ENCODE measurements at places on chromosomes 5 and 9.

GRCh38 chr9:135345775-135346433, 133.7 kb upstream of the PPP1R26 start:
- DNase-seq, result no peak

GRCh38 chr9:2679011-2679410, 38.3 kb upstream of the KCNV2 start:
- no peak for DNase-seq

- no peak for DNase-seq
Measured at GRCh38 chr5:168097876-168098653, 193.4 kb upstream of the WWC1 start.

DNA sequence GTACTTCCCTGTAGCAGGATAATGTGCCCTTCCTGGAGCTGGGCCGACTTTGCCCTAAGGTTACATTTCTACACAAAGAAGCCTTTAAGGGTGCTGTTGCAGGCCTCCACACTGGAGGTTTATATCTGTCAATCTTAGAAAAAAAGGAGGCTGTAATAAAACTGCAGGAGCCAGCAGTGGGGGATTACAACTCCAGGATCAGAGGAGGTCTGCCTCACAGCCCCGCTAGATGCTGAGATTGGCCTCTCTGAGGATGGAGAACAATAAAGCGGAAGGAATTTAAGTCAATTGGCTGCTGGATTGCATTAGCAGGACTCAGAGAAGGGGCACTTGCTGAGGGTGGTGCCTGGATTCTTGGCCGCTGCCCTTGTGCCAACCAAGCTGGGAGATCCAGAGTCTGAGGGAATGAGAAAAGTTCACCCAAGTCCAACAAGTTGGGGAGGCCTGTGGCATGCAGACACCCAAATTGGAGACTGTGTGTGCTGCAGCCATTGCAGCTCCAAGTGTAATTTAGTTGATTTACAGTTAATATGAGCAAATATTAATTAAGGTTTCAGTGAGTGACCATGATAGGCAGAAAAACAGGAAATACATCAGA, 99.0 kb upstream of the SSBP2 start:
- DNase-seq, result no peak

DNA sequence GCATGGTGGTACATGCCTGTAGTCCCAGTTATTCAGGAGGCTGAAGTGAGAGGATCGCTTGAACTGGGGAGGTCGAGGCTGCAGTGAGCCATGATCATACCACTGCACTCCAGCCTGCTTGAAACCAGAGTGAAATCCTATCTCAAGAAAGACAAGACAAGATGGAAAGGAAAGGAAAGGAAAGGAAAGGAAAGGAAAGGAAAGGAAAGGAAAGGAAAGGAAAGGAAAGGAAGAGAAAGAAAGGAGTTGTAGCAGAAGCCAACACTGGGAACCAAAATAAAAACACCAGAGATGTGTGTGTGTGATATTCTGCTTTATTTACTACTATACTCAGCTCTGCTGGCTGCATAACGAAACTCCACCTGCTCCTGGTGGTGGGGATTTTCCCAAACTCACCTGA, 115.3 kb downstream of the DRD1 start:
- DNase-seq, result no peak

DNA sequence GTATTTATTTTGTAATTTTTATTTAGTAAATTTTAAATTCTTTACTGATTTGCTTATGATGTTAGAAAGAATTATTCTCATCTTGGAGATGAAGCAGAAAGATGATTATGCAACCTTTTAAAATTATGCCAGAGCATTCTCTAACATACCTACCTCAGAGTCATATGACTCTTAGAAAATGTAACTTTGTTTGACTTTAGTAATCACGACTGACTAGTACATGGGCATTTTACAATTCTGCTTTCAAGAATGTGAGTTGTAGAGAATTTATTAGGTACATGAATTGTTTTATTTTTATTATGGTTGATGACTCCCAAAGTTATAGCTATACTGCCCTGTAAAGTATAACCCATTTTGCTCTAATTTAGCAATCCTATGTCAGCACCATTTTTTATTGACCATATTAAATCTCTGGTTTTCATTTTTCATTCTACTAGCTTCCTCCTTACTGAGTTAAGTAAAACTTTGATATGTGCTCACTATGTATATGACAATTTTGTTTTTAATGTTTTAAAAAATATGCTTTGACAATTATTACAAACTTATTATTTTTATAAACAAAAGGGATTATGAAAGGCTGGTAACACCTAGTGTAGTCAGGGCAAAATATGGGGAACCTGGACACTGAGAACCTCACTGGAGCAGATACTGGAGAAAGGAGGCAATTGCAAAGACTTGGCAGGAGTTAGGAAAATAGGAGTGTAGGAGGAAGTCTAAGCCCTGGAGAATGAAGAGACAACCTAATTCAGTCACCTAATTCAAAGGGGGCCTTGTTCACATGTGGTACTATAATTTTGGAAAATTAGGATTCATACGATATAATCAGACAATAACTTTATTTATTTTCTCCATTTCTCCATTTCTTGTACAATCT, 249.7 kb upstream of the DAB2 start:
- no peak for DNase-seq

DNA sequence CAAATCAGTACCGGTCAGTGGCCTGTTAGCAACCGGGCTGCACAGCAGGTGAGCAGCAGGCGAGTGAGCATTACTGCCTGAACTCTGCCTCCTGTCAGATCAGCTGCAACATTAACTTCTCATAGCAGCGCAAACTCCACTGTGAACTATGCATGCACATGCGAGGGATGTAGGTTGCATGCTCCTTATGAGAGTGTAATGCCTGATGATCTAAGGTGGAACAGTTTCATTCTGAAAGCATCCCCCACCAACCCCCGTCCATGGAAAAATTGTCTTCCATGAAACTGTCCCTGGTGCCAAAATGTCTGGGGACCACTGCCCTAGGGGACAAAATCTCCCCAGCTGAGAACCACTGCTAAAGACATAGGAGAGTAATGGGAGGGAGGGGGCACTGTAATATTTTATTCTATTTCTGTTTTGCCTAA, 51.1 kb downstream of the P4HA2 start:
- no peak for DNase-seq

DNA sequence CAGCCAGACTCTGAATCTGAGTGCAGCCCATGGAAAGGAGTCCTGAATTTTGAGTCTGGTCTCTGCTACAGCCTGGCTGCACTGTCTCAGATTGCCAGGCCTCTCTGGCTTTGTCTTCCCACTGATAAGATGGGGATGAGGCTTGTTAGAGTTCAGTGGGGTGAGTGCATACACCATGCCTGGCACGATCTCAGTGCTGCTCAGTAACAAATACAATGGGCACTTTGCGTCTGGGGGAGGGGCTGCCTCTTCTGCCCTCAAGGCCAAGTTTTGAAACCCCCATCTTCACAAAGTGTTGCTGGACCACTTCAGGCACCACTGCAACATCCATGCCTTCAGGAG, 49.0 kb downstream of the PPARGC1B start:
- no peak for DNase-seq

DNA sequence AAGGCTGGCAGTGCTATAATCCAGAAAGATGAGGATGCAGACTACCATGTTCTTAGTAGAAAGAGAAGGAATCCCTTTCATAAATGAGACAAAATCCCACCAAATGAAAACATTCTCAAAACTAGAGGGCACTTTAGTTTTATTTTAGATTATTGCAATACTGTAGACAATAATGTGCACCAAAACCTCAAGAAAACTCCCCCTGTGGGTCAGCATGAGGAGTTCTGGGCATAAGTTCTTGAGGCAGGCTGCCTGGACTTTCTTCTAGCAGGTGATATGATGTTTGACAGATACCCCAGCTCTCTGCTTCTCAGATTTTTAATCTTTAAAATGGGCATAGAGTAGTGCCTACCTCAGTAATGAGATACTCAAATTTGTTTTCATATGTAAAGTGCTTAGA, 196.3 kb upstream of the CTNND2 start:
- no peak for DNase-seq

DNA sequence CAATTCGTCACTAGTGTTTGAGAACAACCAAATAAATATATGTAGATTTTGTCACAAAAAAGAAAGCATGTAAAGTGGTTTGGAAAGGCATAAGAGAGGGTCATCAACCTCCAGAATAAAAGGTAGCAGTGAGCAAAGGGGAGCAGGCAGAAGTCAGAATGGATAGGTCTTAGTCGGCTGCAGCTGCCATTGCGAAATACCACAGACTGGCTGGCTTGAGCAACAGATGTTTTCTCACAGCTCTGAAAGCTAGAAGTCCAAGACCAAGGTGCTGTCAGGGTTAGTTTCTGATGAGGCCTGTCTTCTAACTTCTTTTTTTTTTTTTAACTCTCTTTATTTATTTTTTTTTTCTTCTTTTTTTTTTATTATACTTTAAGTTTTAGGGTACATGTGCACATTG, 208.1 kb upstream of the PIK3R1 start:
- DNase-seq, result no peak

GRCh38 chr5:157540707-157541446, 34.7 kb downstream of the ADAM19 start:
- no peak for DNase-seq

DNA sequence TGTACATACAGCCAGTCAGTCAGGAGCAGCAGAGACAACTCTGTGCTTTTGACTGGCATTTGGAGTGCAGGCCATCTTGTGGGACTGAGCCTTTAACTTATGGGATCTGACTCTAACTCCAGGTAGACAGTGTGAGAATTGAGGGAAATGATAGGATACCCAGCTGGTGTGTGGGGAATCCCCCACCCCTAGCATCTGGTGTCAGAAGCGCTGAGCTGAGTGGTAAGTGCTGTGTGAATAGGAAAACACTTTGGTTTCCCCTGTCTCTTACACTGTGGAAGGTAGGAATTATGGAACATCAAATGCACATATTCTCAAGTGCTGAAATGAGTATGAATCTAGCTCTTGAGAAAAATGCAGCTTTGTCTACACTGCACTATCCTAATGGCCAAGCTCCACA, 43.9 kb downstream of the CCDC125 start:
- DNase-seq, result no peak

GRCh38 chr9:110125763-110126351, 82.1 kb downstream of the C9orf152 start:
- no peak for DNase-seq

DNA sequence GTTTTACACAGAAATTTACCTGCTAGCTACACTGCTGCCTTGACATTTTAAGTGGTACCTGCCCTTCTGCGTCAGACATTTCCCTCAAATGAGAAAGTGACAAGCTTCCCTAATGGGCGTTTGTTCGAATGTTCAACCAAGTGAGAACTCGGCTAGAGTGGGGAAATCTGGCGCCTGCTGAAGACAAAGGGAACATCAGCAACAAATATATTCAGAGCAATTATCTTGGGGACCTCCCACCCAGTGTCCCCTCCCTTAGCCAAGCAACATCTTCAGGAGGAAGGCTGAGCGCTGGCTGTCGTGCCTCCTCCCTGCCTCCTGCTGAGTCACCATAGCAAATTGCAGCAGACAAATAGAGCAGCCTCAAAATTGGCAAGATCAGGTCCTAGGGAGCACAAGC, 57.1 kb downstream of the MFAP3 start:
- DNase-seq, result no peak

DNA sequence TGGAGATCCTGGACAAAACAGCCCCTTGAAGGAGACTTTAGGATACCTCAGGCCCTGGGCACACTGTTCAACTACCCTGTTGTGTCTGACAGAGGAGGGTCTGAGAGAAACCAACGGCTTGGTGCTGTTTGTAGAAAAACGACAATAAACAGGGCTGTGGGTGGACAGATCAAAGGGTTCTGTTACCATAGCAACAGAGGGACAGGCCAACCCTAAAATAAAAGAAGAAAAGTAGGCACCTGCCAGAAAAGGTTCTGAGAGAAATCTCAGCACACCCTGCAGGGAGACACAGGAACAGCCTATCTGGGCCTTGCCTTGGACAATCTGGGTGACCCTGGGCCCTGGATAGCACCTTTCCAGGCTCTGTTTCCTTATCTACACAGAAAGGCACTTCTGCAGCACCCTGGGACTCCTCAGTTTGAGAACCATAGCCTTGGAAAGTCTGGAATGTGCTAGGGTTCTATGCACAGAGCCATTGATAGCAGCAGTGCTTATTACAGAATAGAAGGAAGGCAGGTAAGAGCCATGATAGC, 104.8 kb upstream of the TBC1D2 start:
- DNase-seq, result no peak

GRCh38 chr5:74798977-74799911, 32.2 kb downstream of the NSA2 start:
- no peak for DNase-seq

Measured in stimulated activated CD8-positive, alpha-beta memory T cell treated with anti-CD3 and anti-CD28 coated beads, Interleukin-4, amount 100 ng/mL, for 1 hour (primary cell).